ENCODE measurements at places on chromosomes 16 and 17.

DNA sequence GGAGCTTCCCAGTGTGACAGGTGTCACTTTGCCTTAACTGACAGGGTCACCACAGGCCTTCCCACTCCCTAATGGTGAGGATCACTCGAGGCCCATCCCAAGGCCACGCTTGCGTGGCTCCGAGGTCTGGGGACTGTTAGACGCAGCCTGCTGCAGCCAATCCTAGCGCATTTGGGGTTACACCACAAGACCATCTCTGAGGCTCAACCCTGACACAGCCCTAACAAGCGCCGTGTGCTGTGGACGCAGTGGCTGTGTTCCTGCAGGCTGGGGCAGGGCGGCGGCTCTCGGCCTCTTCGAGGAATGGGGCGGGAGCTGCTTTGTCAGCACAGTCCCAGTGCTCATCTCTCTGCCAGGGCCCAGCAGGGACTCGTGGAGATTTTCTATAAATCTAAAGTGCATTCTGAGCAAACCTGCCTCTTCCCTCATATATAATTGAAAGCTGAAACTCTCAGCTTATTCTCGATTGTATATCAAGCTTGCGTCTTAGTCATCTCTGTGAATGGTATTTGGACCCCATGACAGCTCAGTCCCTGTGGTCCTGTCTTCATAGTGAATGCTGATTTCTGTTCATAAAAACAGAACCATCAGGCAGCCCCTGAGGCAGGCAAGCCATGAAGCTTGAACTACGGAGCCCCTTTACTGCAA, 65.8 kb upstream of the CHMP6 start:
- no peak for DNase-seq

DNA sequence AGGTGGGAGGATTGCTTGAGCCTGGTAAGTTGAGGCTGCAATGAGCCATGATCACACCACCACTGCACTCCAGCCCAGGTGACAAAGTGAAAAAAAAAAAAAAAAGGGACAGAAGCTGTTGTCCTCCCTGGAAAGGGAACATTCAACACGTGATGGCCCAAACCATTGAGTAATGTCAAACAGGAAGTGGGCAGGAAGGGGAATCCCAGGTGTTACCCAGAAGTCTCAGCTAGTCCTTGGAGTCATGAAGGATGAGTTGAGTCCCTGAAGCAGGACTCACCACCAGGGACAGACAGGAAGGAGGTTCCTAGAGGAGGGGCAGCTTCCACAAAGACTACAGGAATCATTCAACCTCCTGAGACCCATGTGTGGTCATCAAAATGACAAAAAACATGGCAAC, 19.8 kb upstream of the CMIP start:
- no peak for DNase-seq

DNA sequence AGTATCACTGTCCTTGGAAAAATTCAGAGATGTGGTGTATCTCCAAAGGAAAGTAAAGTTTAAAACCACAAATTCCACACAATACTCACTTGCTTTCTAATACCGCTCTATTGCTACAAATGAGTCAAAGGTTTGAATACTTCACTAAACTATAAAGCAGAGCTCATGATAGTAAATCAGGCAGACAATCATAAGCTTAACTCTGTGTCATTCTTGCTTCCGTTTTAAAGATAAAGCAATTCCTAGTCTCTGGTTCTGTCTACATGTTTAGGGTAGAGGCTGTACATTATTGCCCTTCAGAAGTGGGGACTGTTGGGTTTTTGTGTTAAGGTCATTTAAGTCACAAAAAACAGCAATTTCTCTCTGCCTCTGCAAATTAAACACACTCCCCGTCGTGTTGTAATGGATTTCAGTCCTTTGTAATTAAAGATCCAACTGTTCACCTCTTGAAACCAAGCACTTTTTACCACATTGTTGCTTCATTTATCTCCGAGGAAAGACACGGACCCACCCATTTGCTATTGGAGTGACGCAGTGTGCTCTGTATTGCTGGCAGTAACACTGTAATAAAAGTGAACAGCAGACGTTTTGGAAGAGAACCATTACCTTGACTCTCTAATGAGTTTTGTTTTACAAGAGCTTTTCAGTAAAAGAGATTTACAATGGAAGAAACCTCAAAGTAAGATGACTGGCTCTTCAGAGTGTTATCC, 83.1 kb upstream of the CNTNAP4 start:
- peak; percentile 80 for DNase-seq

DNA sequence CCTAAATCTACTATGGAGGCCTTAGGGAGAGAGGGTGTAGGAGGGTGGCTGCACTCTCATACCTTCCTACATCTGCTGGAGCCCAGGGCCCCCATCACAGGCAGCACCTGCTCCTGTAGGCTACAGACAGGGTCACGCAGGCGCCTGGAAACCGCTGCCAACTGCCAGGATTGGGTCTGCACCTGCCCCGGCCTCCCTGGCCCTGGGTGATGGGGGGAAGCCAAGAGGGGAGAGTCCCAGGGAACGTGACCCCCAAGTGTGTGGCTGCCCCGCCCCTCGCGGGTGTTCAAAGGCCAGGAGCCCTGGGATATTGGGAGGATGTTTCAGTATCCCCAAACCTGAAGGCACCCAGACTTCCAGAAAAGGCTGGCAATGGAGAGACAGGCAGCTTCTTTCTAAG, 5.6 kb upstream of the TEX19 start:
- no peak for DNase-seq

DNA sequence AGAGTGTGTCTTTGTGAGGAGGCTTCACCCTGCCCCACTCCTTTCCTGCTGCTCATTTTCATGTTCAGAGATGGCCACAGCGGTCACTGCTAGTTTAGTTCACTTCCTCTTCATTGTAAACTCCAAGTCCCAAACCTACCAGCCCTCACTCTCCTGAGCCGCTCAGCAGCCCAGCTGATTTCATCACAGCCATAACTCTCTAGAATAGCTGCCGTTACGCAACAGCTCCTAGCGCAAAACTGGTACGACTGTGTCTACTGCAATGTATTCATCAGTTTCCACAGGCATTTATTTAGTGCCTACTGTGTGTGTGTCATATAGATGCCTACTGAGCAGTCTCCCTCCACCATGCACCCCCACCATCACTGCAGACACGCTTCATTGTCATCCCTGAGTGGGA, 233.5 kb upstream of the RPL38 start:
- no peak for DNase-seq

DNA sequence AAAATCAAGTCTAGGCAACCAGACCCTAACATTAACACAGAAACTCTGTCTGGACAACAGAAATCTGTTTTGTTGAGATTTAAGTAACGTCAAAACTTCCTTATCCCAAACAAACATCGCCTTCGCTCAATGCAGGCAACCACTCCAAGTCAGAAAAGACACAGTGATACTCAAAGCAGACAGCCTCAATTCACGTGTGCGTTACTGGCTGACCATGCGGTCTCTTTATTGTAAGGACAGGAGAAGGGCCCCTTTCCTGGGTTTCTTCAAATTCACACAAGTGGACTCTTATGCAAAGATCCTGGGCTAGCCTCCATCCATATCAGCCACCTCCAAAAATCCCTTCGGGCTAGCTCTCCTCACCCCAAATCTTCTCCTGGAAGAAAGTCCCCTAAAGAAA, 467.7 kb downstream of the SOX9 start:
- DNase-seq: no peak

DNA sequence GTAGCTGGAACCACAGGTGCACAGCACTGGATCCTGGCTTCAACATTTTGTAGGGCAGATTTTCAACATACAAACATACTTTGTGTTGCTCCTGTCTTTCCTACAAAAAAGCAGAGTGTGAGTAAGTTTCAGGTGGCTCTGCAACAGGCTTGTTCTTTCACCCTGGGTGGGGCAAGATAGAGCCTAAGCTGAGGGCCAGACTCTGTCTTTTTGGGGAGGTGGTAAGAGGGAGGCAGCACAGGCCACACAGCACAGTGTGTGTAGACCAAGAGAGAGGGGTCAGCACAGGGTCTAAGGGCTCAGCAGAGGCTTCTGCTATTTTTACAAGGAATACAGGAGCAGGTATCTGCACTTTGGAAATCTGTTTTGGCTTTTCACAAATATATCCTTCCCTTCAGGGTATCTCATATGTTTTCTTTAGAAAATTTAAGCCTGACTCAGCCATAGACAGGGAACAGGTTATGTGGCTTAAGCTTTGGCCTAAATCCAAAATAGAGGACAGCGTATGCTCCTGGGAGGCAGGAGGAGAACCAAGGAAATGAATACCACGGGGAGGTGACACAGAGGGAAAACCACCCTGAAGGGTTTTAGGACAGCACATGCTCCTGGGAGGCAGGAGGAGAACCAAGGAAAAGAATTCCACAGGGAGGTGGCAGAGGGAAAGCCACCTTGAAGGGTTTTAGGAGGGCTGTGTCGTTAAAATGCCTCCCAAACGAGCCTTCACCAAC, 21.6 kb downstream of the EMC8 start:
- no peak for DNase-seq

DNA sequence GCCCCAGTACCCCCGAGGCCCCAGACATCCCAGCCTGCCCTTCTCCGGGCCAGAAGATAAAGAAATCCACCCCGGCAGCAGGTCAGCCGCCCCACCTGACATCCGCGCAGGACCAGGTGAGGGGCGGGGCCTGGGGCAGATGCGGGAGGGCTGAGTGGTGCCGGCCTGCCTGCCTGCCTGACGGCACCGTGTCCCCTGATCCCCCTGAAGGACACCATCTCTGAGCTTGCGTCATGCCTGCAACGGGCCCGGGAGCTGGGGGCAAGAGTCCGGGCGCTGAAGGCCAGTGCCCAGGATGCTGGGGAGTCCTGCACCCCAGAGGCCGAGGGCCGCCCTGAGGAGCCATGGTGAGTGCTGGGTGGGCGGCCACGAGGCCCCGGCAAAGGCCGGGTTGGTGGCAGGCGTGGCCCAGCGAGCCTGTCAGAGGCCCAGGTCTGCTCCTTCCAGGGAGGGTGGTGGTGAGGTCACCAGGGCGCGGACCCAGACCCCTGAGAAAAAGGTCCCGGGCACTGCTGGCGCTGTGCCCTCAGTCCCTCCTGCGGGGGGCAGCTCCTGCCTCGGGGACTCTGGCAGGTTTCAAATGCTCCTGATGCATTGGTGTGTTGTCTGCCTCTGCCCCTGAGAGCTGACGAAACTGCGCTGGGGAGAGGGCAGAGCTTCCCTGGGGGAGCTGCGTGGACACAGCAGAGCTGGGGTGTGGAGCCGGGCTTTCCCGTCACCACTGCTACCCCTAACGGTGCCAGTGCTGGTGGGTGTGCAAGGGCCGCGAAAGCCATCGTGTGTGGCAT, 1.2 kb downstream of the CDT1 start:
- no peak for DNase-seq

DNA sequence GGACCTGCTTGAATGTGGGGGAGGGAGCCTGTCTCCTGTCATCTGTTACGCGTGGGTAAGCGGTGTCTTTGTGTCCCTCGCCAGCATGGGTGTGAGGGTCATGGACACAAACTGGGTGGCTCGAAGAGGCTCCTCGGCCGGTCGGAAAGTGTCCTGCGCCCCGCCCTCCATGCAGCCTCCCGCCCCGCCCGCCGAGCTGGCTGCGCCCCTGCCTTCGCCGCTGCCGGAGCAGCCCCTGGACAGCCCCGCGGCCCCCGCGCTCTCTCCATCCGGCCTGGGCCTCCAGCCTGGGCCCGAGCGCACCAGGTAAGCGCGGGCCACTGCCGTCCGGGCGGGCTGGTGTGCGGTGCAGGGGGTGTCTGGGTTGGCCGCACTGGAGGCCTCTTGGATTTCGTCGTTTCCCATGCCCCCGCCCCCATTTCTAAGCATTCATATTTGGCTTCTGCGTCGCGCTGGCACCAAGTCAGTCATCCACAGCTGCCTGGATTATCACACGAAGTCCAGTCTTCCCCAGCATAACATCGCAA, 43.8 kb downstream of the ELAC2 start:
- no peak for DNase-seq

DNA sequence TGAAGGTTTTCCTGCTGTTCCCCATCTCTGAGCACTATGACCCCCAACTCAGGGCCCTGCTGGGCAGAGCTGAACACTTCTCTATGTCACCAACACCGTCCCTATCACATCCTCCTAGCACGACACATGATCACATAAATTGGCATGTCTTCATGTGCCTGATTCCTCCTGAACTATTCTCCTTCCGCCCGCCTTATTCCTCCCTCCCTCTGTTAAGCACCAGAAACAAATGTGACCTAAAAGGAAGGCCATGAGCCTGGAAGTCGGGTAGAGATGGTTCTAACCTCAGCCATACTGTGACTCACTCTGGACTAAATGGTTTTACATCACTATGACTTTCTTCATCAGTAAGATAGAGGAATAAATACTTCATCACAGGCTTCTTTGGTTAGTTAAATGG, 80.8 kb upstream of the DYNLRB2 start:
- DNase-seq: no peak

- no peak for DNase-seq
Observed at GRCh38 chr16:87053016-87053982, 263.9 kb downstream of the C16orf95 start.

DNA sequence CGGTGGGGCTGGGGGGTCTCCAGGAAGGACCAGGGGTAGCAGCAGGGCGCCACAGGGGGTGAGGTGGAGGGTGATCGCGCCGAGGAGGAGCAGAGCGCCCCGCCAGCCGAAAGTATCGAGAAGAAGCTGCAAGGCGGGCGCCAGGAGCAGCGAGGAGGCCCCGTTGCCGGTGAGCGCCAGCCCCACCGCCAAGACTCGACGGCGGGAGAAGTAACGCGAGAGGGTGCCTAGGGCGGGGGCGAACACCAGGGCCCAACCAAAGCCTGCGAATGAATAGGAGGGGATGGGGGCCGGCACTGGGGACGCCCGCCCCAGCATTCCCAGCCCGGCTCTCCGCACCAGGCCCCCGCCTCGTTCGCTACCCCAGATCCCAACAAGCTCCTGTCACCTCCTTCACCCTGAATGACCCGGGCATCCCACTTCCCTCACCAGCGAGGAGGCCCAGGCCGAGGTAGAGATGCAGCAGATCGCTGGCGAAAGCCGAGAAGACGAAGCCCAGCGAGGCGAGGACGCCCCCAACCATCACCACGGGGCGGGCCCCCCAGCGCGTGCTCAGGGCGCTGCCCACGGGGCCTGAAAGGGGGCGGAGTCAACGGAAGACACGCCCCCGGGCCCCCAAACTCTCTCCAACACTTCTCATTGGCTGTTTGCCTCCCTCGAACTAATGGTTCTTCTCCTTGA, 1.3 kb downstream of the SLC16A11 start:
- DNase-seq: no peak

GRCh38 chr16:87457709-87458423, 35.0 kb downstream of the ZCCHC14 start:
- peak; percentile 96 for DNase-seq

DNA sequence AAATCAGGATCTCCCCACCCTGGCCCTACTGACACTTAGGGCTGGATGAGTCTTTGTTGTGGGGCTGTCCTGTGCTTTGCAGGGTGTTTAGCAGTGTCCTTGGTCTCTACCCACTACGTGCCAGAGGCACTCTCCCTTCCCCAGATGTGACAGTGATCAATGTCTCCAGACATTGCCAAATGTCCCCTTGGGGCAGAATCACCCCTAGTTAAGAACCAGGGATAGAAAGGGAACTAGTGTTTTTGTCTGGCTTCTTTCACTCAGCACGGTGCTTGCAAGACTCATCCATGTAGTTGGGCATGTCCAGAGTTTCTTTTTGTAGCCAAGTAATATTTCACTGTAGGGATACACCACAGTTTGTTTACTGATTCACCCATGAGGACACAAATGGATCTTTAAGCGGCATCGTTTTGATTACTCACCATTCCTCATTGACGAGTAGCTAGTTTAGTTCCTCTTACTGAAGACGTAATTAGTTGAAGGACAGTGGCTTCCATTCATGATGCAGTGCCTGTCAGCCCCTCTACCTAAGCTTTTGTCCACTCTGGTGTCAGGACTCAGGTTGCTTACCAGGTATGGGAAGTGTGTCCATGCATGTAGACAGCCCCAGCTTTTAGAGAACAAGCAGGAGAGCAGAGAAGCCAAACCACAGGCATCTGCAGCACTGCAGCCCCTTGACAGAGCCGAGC, 26.0 kb upstream of the ITGB4 start:
- peak; percentile 88 for DNase-seq

Measured in mesenchymal stem cell (in vitro differentiated cells and primary cell).